ENCODE measurements at places on chromosomes 4 and X.

DNA sequence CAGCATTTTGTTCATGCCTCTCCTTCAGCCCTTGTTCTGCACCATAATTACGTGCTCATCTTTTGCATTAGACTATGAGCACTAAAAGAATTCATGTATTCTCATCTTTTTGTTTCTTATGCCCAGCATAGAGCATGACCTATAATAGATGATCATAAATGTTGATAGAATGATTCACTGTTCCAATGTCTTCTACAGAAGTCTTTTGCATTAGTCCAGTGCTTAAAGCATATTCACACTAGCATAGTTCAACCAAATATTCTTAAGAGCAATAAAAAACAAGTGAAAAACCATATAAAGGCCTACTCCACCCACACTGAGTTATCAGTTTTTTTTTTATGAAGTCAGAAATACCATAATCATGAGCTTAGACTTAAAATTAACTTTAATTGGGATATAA lies 36.5 kb upstream of the SLC10A4 start:
- DNase-seq = no peak

DNA sequence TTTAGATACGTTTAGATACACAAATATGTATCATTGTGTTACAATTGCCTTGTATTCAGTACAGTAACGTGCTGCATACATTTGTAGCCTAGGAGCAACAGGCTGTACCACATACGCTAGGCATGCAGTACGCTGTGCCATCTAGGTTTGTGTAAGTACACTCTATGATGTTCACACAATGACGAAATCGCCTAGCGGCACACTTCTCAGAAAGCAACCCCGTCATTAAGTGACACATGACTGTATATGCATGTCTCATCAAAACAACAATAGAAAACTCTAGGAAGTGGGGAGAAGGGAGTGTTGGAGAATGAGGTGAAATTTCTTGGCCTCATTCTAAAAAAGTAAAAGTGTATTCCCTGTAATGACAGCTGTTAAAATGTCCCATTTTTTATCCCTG lies 32.7 kb downstream of the CCDC149 start:
- no peak for DNase-seq

- DNase-seq = no peak
Observed at GRCh38 chr4:98493296-98493695, 165.1 kb downstream of the TSPAN5 start.

DNA sequence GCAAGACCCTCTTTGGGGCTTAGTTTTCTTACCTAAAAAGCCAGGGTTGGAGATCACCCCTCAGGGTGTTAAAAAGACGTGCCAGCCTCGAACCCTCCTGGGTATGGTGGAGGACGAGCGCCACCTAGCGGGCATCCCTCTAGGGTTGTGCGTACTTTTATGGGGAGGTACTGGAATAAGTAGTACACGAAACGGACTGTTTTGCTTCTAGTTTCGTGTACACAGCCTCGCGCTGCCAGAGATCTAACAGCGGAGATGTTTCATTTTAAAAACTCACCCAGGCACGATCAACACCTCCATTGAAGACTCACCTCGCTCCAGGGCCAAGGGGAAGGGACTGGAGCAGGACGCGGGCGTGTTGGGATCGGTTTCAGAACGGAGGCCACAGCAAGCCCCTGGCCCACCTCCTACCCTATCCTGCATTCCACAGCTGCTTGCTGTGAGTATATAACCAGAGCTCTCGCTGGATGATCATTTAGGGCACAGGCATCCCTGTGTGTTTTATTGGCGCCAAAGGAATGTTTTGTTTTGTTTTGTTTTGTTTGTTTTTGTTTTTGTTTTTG lies 4.8 kb upstream of the NKX3-2 start:
- peak; percentile 76 for DNase-seq

DNA sequence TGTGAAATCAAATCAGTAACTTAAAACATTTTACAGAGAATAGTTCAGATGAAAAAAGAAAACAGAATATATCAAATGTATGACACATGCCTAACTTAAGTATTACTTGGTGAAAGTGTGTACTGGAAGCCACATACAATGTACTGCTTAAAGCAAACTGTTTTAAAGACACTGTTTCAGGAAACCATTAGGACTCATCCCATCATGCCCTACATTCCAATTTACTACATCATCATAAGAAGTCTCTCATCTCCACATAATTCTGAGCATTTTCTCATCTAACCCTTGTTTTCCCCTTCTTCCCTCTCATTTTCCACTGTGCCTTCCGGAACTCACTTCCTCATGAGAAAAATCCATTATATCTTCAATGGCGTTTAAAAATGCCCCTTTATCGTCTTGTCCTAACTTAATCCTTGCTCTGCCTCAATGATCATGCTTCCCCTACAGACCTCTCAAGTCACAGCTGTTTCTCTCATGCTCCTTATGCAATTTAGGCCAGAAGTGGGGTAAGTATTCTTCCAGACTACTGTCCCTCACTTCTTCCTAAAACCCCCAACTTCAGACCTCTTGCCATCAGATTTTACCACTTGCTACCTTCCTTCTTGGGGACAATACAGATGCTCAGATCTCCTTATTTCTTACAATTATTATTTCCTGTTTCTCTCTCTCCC lies 26.8 kb upstream of the FGF5 start:
- DNase-seq = no peak

- DNase-seq = no peak
Observed at GRCh38 chrX:5957506-5957905, 271.2 kb downstream of the NLGN4X start.

GRCh38 chr4:190020790-190021717 lies 6.0 kb downstream of the FRG2 start:
- no peak for DNase-seq

DNA sequence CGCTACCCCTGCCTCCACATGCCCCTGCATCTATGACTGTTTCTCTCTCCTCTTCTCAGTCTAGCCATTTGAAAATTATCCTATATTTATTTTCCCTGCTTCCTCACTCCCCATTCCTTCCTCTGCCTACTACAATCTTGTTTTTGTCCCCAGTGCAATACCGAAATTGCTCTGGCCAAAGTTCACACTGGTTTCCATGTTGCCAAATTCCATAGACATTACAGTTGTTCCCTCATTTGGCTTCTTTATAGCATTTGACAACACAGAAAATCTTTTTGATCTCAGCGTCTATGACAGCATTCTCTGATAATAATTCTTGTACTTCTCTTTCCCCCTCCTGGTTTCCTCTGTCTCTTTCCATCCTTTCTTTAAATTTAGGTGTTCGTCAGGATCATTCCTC lies 99.4 kb downstream of the GPR82 start:
- no peak for DNase-seq

- no peak for DNase-seq
Observed at GRCh38 chrX:55767100-55767499, 49.6 kb downstream of the RRAGB start.

DNA sequence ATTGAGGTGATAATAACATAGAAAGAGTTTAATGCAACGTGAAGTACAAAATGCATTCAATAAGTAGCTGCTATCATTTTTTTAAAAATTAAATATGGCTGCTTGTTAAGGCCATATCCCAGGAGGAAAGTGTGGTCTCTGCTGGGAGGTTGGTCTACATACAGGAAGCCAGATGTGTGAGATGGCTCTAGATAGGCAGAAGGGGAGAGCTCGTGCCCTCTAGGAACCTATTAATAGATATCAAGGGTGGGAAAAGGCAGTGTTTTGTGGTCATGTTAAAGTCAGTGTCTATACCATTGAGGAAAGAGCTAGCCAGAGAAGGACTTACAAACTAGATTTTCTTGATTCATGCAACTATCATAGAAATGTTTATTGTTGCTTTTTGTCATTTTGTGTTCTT lies 140.5 kb downstream of the KLHL8 start:
- no peak for DNase-seq

DNA sequence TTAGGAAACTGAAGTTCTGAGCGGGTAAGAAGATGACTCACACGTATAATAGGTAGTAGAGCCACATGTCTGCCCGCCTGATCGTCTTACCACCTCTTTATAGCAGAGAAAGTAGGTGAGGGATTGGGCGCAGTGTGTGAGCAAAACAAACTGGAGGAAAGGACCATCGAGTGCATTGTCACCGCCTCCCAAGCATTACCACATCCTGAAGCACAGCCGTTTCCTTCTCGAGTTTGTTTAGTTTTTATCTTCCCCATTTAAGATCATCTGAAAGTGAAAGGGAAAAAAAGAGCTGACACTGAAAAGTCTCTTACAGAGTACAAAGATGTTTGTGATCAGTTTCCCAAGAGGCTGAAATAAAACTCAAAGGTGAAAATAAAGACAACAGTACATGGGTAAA lies 14.8 kb downstream of the PDK3 start:
- peak; percentile 59 for DNase-seq

GRCh38 chr4:36208893-36209473 lies 35.3 kb downstream of the ARAP2 start:
- no peak for DNase-seq

DNA sequence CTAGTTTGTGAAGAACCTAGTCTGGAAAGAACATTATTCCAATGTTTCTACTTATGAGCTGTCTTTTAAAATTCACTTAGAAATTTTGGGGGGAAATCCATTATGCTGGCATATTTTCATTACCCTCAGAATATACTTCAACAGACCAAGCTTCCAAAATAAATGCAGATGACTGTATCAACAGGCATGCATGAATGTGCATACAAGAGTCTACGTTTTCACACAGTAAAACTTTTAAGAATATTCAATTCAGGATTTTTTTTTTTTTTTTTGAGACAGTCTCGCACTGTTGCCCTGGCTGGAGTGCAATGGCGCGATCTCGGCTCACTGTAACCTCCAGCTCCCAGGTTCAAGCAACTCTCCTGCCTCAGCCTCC lies 49.7 kb downstream of the ABCG2 start:
- DNase-seq = no peak

GRCh38 chr4:171876636-171877035 lies 63.4 kb downstream of the GALNTL6 start:
- no peak for DNase-seq

- no peak for DNase-seq
Observed at GRCh38 chrX:14753441-14753840, 119.4 kb downstream of the FANCB start.

DNA sequence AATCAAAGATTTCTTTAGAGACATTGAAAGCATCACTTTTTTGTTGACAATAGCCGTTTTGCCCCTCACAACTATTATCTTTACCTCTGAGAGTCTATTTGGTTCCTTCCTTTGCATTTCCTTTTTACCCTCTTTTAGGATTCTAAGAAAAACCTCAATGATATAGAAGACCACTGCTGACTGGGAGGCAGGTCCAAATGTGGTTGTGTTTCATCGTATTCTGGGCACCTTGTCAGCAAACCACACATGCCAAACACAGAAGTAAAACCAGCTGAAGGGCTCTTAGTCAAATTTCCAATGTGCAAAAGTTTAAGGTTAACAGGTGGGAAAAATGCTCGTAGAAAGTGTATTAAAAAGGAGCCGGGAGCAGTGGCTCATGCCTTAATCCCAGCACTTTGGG lies 5.1 kb upstream of the PRMT9 start:
- peak; percentile 2 for DNase-seq

GRCh38 chrX:47361538-47362511 lies 8.6 kb upstream of the ZNF157 start:
- DNase-seq = peak; percentile 79

DNA sequence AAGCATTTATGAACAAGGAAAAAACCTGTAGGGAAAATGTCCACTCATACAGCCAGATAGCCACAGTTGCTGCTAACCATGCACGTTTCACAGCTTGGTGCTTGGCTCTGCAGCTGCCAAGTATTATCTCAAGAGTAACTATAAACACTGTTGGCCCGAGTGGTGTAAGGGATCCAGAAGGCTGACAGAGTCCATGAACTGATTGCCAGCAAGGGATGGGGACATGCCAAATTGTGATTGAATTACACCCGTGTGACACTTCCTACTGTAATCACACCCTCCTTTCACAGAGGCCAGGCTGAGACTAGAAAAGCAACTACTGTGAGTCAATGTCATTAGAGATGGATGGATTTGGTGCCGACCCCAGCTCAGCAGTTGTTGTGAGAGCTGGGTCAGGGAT lies 223.9 kb upstream of the ANKRD50 start:
- no peak for DNase-seq

DNA sequence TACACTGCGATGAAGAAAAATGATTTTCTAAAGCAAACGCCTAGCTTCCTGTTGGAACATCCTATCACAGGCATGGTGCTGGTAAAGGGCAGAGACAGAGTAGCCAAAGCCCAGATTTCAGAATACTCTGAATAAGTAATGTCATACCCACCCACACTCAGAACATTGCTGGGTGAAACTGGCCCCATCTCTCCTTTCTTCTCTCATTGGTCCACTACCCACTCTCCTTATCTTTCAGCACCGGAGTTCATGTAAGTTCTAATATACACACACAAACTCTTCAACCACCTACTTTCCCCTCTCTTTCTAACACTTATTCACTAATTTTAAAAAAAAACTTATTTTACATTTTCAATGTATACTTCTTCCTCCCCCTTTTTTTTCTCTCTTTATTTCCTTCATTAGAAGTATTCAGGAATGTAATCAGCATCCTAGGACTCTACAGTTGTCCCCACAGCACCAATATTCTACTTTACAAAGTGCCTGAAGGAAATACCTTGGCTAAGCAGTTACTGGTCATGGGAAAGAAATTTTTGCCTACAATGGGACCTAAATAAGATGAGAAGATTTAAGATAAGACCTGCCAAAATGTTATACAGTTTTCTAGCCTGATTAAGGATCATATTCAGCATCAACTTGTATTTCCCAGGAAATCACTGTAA lies 63.0 kb downstream of the SEC24D start:
- no peak for DNase-seq

DNA sequence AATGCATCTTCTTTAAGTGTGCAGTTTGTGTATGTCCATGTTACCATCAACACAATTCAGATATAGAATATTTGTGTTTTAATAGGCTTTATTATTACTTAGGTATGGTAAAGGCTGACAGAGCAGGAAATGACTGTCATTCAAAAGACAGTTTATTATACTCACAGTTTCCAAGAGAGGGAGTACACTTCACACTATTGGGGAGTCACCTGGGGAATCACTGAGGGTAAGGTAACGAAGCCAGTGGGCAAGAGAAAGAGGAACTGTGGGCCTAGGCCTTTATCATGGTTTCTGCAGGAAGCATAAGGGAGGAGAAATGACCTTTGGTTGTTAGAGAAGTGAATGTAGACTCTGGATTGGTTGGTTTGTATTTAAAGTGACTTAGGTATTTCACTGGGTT lies 235.1 kb upstream of the HCCS start:
- peak; percentile 43 for DNase-seq

- no peak for DNase-seq
Observed at GRCh38 chr4:155950461-155950860, 3.2 kb downstream of the CTSO start.

DNA sequence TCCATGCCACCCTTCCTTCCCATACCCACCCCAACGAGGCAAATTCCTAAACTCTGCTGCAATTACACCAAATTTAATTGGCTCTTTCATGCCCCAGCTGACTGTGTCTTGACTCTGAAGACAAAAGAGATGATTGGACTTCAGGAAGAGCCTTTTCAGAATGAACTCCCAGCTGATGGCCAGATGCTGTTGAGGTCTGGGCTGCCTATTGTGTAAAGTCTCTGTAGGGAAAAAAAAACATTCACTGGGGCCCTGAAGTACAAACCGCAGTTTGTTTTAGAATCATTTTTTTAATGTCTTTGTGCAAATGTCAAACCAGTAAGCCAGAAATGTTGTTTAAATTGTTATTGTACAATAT lies 174.8 kb downstream of the HHIP start:
- DNase-seq = no peak

- DNase-seq = no peak
Observed at GRCh38 chr4:25972984-25973745, 59.1 kb downstream of the SMIM20 start.

GRCh38 chr4:143667461-143667860 lies 33.0 kb downstream of the FREM3 start:
- no peak for DNase-seq

All from stimulated activated naive B cell treated with anti-CD40 and anti-IgM and Interleukin-4, amounts not matched to agents 10 μg/mL and 1 μg/mL and 100 μg/mL, for 72 hours (primary cell).